ENCODE measurements at places on chromosomes 3 and 15.

GRCh38 chr3:161695811-161696210 is 199.2 kb downstream of the OTOL1 start:
- no peak for DNase-seq

GRCh38 chr15:95733931-95734330 is 596.6 kb upstream of the NR2F2 start:
- DNase-seq = no peak

- DNase-seq = no peak
These were observed 143.6 kb downstream of the NAALADL2 start for GRCh38 chr3:175002732-175003143.

GRCh38 chr3:4726549-4726948 is 233.4 kb downstream of the ITPR1 start:
- no peak for DNase-seq

GRCh38 chr3:66037330-66037985 is 1.3 kb downstream of the MAGI1 start:
- DNase-seq = no peak

- DNase-seq = no peak
These were observed at the start of gene SNX22 for GRCh38 chr15:64151727-64152506. Gene SNX22, plus strand, starts transcription at chr15:64151731. Its CDS starts 45 bp downstream, at chr15:64151776.

DNA sequence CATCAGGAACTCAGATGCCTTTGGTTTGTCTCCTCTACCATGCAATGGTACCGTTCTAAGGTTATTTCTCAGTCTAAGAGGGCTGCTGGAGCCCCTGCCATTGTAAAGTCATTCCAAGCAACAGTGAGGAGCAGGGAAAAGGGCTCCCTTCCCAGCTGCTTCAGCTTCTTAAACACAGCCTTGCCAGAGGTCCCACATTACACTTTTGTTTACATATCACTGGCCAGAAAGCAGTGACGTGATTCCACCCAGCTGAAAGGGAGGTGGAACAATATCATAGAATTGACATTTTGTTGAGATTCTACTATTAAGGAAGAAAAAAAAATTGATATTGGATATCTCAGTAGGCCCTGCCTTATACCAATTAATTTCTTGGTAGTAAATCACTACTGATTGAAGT is 194.6 kb downstream of the SUCLG2 start:
- DNase-seq = no peak

DNA sequence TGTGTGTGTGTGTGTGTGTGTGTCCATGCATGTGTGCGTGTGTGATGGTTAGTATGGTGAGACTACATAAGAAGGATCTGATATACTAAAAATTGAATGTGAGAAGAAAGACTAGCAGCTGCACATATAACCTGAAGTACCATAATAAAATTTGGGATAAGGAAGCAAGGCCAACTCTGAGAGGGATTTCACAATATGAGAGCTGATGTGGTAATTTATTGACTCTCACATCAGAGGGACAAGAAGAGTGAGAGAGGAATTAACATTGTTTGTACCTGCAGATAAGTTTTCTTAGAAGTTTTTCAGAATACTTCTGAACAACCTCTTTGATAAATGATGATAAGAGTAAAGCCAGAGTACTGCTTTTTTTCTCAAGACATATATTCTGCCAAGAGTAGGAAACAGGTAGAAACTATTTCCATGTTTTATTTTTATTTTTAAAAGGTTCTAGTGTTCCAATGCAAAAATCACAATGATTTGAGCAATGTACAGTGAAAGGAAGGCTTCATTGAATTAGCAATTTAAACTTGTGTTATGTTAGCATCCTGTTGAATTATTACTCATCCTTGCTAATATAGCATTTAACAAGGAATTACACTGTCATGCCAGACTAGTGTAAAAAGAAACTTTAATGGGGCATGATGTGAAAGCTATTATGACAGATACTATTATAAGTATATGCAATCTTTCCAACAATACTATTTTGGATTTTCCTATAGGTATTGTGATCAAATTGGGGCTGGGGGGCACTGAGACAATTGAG is 415.5 kb upstream of the ARPP21 start:
- no peak for DNase-seq

- no peak for DNase-seq
These were observed 64.0 kb downstream of the USP13 start for GRCh38 chr3:179716811-179717210.

GRCh38 chr3:15649858-15650257 is 48.3 kb downstream of the BTD start:
- DNase-seq = no peak

DNA sequence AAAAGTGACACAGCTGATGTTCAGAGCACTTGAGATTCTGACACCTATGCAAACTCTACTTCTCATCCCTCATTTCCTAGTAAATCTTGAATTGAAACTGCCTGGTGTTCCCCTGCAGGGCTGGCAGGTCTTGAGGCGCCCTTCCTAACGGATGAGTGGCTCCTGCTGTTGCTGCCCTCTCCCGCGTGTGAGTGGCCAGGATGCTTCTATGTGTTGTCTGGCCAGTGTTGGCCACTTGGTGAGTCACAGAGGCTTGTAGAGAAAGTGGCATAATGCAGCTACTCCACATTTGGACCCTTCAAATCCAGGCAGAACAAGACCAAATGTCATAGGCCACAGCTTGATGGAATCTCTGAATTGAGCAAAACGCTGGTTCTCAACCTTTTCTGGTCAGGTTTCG is 63.6 kb downstream of the MOBP start:
- no peak for DNase-seq

GRCh38 chr15:78565097-78565950 is at the start of gene CHRNA5:
Gene CHRNA5, plus strand, starts transcription at chr15:78565520. Its CDS starts 200 bp downstream, at chr15:78565720.
- peak; percentile 44 for DNase-seq

DNA sequence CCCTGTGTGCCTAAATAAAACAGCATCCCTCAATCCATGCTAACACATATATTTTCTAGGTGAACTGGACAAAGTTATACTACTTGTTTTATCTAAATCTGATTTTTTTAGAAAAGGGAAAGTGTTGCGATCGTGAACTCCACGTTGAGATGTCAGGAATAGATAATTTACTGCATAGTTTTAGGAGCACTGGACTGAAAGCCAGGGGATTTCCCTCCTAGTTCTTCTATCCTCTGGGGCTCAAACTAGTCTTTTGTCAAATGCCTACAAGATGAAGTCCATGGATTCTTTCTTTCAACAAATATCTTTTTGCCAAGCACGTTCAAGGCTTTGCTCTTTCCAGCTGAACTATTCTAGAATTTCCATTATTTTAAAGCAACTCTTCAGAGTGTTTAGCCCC is 617 bp upstream of the HPS3 start:
- DNase-seq = no peak

DNA sequence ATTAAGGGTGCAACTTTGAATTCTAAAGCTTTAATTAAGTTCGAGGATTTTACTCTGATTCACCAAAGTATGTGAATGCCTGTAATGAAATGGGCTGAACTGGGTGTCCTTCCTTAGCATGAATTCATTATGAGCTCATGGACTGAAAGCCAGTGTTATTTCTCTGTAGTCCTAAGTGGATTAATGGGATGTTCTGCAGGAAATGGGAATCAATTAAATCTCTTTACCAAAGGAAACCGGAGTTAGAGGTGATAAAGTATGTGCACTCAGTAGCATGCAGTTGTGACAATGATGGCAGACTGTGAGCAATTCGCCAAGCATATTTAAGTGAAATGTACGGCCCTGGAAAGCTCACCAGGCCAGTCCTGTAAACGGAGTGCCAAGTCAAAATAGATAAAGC is 138.7 kb downstream of the CHL1 start:
- no peak for DNase-seq
